ENCODE measurements at places on chromosomes 2 and 18.

GRCh38 chr18:47113796-47114540 is 36.3 kb downstream of the HDHD2 start:
- no peak for DNase-seq

GRCh38 chr2:73333564-73333963 is 40.2 kb upstream of the EGR4 start:
- no peak for DNase-seq

DNA sequence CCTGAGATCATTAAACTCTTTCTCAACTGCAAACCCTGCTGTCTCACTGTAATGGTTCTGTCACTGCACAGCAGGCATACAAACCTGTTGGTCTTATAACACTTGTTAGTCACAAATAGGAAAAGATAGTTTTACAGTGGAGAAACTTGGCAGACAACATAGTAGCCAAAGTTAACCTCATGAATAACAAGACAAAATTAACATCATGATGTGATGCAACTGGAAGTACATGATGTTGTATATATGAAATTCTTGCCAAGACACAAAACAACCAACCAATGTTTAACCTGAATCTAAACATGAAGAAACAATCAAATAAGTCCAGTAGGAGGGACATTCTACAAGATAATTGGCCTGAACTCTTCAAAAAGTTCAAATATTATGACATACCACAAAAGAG is 189.3 kb downstream of the RNF152 start:
- DNase-seq, result no peak

DNA sequence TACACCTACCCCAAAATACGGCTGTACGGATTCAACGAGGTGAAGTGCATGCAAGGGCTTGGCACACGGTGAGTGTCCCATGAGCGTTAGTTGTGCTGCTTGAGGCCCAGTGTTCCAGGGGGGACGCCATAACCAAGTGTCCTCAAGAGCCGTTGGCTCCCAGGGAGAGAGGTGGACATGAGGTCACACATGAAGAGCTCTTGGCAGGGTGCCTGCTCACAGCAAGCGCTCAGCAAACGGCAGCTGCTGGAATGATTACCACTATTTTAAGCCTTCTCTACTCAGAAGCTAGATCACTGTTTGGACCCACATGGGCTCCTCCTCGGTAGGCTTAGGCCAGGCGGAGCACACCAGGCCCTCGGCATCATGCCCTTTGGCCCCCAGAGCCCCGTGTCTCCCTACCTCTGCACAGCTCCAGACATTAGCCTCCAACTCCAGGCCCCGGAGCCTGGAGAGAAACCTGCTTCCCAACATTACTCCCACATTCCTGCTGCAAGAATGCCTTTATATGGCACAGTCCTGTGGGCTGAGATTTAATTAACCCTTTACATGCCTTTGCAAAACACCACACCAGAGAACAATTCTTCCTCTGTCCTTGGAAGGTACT is 68.4 kb upstream of the PPP1CB start:
- no peak for DNase-seq

DNA sequence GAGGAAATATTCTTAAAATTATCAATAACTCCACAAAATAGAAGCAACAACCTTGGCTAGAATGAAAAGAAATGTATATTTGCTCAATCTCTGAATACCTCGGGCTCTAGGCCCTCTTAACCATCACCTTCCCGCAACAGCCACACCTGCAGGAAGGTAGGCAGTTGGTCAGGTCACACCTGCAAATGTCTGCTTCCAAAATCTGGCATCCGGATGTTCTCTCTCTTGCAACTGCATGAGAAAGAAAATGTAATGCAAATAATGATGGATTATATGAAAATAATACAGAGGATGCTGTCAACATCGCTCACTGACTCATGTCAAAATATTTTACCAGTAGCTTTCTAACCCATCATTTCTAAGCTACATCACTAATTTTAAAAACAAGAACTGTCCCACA is 148.3 kb downstream of the SATB2 start:
- DNase-seq, result peak; percentile 22

- no peak for DNase-seq
Observed at GRCh38 chr18:43547456-43547855, 270.2 kb upstream of the SYT4 start.

DNA sequence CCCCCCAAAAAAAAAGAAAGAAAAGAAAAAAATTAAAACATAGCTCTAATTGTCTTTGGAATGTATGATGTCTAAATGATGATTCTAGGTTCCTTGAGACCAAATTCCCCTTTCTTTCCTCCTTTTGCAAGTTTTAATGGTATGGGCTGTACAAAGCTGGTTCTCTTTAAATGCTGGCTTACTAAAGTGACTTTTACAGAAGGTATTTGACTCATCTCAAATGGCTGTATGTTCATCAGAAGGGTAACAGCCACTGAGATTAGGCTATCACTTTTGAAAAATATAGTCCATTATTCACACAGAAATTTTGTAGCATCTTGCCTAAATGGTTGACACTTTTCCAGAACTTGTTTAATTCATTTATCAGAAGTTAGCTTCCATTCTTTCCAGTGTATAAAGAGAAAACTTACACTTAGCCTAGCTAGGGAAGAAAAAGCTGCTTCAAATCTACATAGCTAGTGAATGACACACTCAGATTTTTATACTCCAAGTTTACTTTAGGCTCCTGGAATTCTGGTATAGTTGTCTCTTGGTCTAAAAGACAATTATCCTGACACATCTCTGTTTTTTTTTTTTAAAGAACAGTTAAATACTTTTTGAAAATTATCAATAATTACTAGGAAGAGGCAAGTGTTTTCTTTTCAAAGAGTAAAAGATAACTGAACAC is 622.6 kb downstream of the LRP1B start:
- no peak for DNase-seq

GRCh38 chr2:55865096-55865835 is 58.3 kb downstream of the EFEMP1 start:
- DNase-seq, result no peak

DNA sequence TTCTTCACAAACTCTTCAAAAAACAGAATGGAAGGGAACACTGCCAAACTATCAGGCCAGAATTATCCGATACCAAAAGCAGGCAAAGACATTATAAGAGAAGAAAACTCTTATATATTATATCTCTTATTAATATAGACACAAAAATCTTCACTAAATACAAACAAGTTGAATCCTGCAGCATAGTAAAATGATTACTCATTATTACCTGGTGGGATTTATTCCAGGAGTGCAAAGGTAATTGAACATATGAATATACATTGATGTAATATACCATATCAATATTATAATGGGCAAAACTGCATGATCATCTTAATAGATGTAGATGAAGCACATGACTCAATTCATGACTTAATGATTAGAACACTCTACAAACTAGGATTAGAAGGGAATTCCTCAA is 25.1 kb downstream of the ABCB11 start:
- DNase-seq, result no peak

GRCh38 chr18:54714851-54715250 is 113.4 kb upstream of the RAB27B start:
- DNase-seq, result no peak

GRCh38 chr2:235594041-235594440 is 100.2 kb downstream of the AGAP1 start:
- peak; percentile 68 for DNase-seq

DNA sequence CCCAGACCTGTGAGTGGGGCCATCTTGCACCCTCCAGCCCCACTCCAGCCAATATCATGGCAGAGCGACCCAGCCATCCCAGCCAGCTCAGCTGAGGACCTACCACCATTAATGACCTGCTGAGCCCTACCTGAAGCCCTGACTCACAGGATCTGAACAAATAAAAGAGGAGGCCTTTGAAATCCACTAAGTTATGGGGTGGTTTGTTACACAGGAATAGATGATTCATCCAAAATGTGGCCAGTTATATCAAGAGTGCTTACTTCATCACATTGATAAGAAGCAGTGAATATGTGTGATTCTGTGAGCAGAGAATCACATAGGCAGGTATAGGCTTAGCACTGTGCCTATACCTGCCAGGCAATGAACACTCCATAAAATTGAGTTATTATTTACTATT is 34.7 kb upstream of the FAM124B start:
- no peak for DNase-seq

GRCh38 chr2:157611110-157611509 is 17.6 kb downstream of the ACVR1C start:
- DNase-seq, result no peak

DNA sequence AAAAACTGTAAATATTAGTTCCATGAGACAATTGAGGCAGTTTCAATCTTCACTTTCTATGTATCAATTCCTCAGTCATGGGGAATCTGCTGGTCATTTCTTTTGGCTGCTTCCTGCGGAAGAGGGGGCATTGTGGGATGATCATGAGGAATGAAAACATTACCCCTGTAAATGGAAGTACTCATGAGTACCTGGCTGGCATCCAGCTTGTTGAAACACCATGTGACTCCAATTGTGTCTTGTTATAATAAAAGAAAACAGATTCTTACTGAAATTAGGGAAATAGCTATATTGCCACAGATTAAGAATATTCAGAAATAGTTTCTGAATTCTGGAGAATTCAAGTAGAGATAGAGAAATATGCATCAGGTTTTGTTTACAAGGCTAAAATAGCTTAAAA is 41.6 kb upstream of the GPR39 start:
- peak; percentile 56 for DNase-seq

- peak; percentile 79 for DNase-seq
Observed at GRCh38 chr2:172084645-172085459, 455 bp upstream of the DLX1 start.

DNA sequence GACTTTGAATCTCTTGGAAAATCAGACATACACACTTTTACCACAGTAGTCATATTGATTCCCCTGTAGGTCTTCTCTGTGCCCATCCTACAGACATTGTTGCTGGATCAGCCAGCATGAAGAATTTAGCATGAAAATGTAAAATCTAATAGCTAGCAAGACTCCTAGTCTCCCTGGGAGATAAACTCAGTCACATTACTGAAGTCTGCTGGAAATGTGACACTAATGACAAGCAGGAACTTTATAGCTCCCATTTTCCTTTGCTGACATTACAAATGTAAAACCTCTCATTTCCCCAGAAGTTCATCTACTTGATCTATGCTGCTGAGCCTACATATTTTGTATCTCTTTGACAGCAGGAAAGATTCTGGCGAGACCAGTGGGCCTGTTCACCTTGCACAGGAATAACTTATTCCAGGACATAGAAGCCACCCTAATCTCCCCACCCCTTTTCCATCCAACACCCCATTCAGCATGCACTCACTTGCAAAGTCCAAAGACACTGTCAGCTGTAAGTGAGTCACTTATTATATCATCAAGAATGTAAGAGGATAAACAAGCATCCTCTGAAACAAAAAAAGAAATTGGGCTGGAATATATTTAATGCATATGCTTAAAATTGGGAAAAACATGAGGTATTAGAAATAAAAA is 648.3 kb upstream of the PKDCC start:
- no peak for DNase-seq

- DNase-seq, result no peak
Observed at GRCh38 chr2:241088376-241088775, 13.7 kb downstream of the MTERF4 start.

DNA sequence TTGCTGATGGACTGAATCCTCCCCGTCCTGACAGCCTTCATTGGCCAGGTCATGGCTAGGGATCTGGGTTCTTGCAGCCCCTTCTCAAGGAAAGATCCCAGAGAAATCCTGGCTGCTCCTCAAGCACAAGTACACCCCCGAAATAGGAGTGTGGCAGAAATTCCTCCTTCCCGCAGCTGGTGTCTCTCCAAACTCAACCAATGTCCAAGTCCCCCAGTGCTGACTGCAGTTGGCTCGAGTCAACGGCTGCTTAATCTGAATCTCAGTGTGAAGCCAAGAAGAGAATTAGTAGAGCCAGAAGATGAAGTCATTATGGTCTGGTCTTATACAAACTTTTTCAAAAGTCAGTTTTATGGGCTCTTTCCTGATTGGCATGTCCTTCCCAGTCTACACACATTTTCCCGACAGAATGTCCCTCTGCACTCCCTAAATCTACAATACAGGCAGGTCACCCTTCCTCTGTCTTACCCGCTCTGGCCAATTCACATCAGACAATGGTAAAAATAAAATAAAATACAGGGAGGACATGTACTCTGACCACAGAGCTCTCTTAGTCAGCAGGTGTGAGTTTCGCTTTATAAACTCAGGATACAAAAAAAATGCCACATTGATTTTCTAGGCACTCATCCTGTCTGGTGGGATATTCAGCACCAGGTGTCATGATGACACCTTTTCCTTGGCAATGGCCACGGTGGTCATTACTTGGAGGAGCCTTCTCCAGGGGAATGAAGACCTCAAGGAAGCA is 76.9 kb upstream of the PAPOLG start:
- DNase-seq, result no peak

DNA sequence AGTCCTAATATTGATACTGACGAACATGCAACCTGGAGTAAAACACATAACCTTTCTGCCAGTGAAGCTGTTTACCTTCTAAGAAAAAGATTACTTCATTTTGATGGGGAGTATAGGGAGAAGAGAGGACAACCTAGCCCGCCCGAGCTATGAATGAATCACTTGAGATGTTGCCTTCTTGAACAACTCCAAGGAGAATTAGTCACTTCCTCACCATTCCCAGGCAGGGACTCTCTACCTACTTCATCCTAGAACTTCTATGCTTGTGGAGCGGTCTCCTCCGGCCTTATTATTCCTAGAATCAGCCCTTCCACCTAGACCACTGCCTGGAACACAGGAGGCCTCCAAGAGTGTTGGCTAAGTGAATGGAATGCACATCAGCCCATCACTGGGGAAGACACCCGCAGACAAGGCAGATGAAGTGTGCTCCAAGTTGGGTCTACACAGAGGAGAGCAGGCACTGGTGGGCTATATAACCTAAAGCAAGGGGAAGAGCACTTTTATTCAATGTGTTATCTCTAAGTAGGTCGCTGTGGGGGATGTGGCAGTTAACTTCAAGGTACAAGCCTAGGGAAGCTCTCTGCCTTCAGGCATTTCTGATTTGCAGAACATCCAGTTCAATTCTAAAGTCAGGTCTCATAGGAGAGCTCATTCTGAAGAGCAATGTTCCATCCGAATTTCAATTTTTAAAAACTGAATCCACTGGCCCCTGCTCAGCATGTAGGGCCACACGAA is 57.4 kb downstream of the STK39 start:
- DNase-seq, result no peak

- DNase-seq, result no peak
Observed at GRCh38 chr2:15092691-15093090, 460.2 kb downstream of the LRATD1 start.

DNA sequence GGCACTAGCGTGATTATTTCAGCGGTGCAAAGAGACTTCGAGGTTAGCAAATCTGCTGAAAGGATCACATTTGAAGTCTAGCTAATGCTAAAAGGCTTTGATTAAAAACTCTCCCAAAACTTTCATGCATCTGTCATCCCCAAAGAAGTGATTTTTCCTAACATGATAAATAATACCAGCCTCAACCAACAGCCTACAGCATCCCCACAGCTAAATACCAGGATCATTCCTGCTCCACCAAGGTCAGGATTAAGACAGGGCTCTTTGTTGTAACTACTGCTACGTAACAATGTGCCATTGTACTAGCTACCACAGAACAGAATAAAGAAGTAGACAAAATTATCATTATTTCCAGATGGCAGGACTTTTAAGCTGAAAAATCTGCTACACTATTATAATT is 1.6 kb downstream of the OR6B3 start:
- no peak for DNase-seq

- no peak for DNase-seq
Observed at GRCh38 chr2:173058673-173059072, 17.0 kb upstream of the MAP3K20 start.

GRCh38 chr2:235270956-235271355 is 222.9 kb upstream of the AGAP1 start:
- DNase-seq, result no peak
